SJSA1 (cell line): ENCODE measurements at places on chromosomes 2 and 18. TPM values are rescaled to one million over a fixed set of nuclear protein-coding genes. Genes with fewer than 3 reads are reported as not detected.

- H3K36me3 ChIP-seq = no peaks in the 10 kb centered on the region
- 0 out of 2 replicates have a peak, but pooled peaks cover 4% of the 10 kb centered on the region for H3K4me1 ChIP-seq
- DNase-seq = no peak
- H3K27ac ChIP-seq = no peak overlapping the region
- no peaks in the 10 kb centered on the region for H3K27me3 ChIP-seq
These were observed 164.2 kb downstream of the VWC2L start for GRCh38 chr2:214575030-214575429.

DNA sequence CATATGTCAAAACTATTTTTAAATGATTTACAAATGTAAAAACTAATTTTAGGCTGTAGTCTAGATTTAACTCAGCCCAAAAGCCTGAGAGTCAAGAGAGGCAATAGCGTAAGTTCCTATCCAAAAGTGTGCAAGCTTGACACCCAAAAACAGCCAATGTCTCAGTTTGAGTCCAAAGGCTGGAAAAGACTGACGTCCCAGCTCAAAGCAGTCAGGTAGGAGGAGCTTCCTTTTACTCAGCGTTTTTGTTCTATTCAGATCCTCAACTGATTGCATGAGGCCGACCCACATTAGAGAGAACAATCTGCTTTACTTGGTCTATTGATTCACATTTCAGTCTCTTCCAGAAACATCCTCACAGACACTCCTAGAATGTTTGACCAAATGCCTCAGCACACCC, 51.8 kb downstream of the MYL12B start:
- H3K4me3 ChIP-seq = no peak overlapping the region
- H3K36me3 ChIP-seq = no peaks in the 10 kb centered on the region
- no peaks in the 10 kb centered on the region for H3K27me3 ChIP-seq

GRCh38 chr2:101622210-101623030, 75.1 kb upstream of the MAP4K4 start:
- H3K27me3 ChIP-seq = no peaks in the 10 kb centered on the region
- DNase-seq = no peak
- no peak overlapping the region for H3K27ac ChIP-seq
- H3K36me3 ChIP-seq = no peaks in the 10 kb centered on the region
- no peak overlapping the region for H3K4me3 ChIP-seq
- peaks cover under 1% of the 10 kb centered on the region for H3K4me1 ChIP-seq

The AQP4 gene
- total RNA-seq = not detected in 2 replicates

The SNED1 gene
- 18.3 and 24.9 TPM in 2 replicates for total RNA-seq
